ENCODE measurements at places on chromosomes 5 and 9.

DNA sequence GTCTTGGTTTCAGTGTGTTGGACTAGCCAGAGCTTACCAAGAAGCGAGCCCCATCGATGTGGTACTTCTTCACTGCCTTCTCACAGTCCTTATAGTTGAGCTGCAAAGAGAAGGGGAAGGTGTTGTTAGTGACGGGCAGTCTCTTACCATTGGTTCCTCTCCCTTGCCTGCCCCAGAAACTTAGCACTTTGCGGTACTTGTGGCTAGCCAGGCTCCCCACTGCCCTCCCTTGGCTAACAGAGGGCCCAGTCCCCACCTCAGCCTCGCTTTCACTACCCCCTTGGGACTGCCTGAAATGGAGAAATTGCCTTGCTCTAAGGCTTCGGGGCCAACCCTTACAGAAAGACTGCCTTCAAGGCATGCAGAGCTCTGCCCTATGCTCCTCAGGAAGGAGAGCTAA, 4.3 kb downstream of the LCP2 start:
- no peak for DNase-seq

DNA sequence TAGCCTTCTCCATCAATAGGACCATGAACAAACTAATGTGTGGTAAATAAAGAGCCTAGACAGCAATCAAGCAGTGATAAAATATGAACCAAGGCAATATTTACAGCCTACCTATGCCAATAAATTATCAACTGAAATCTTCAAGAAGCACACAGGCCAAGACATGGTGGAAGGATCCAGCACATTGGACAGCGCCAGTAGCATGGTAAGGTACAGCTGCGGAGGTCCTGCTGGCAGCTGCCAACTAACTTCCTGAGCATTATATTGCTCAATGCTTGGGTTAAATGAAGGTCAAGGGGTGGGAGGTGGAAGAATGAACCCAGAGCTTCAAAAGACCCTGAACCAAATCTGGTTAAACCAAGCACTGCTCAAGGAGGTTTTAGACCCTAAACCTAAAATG, 16.5 kb upstream of the SPDL1 start:
- no peak for DNase-seq

GRCh38 chr5:61603211-61603908, 271.3 kb downstream of the ZSWIM6 start:
- peak; percentile 13 for DNase-seq

- DNase-seq: peak; percentile 44
Measured at GRCh38 chr5:56415356-56415765, 182.2 kb upstream of the ANKRD55 start.

GRCh38 chr9:1460143-1460769, 410.1 kb downstream of the DMRT2 start:
- no peak for DNase-seq

DNA sequence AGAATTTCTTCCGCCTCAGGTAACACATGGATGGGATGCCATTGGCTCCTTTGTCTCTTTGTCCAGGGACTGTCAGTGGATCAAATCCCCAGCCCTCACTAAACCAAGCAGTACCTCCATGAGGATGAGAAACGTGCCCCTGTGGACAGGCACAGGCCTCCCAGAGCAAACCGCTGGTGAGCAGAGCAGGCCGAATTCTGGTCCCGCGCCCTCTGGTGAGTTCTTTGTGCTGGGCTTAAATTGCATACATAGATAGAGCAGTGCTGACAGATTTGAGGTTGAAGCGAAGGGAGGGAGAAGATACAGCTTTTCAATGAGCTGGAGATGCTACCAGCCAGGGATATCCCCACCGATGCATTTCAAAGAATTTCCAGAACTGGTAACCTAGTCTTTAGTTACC, 143.8 kb downstream of the HSD17B3 start:
- DNase-seq: no peak

GRCh38 chr5:1224631-1225030, 550 bp upstream of the SLC6A18 start:
- DNase-seq: no peak

GRCh38 chr5:96633820-96634219, 28.4 kb upstream of the CAST start:
- DNase-seq: no peak

DNA sequence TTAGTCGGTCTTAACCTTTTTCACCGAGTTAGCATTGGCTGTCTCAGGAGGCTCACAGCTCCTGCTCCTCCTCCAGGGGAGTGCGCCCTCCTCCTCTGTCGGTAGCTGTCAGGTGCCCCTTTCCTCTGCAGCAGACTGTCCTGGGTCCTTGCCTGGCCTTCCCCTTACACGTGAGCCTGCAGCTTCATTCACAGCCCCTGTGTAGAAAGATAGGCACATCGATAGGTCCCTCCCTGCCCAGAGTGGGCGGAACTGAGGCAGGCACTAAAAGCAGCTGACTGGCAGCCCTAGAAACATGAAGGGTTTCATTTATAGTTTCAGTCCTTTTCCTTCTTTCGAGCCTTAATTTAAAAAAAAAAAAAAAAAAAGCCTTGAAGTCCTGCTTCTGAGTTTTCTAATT, 17.2 kb downstream of the TENT4A start:
- no peak for DNase-seq

DNA sequence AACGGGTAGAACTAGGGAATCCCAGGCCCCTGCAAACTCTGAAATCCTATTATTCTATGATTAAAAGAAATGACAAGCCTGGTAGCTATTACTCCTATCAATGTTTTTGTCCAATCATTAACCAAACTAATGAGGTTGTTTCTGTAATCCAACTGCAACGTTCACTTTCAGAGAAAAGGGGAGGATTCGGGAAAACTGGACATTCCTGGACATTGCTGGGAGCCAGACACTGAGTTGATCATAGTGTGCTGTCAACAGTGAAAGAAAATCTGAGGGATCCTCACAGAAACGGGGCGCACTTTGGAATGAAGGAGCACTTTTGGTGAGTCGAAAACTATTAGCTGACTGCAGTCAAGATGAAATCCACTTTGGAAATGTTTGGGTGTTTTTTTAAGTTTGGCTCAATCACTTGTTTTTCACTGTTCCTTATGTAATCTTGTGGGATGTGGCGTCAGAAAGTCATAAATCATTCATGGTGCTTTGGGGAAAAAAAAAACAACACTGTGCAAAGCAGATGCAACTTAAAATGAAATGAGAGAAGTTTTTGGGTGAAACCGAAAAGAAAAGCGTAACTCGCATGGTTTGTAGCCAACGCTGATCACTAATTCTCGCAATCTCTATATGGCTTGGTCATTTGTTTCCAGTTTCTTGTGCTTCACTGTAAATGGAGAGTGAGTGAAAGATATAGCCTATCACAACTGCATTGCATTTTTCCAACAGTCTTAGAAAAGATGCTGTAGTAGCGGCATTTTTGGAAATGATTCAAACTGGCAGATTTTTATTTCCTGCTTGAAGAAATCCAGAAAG, 51.2 kb upstream of the ADRA1B start:
- peak; percentile 65 for DNase-seq

GRCh38 chr5:103394676-103395075, 136.1 kb downstream of the MACIR start:
- no peak for DNase-seq

GRCh38 chr5:65203746-65204145, 278.0 kb downstream of the ADAMTS6 start:
- DNase-seq: peak; percentile 95

GRCh38 chr9:34664281-34665066, 2.0 kb upstream of the CCL27 start:
- DNase-seq: peak; percentile 29

- peak; percentile 98 for DNase-seq
Measured at GRCh38 chr9:115591584-115591984, 473.6 kb upstream of the TNC start.

GRCh38 chr5:1495525-1495897, 28.2 kb downstream of the LPCAT1 start:
- no peak for DNase-seq

DNA sequence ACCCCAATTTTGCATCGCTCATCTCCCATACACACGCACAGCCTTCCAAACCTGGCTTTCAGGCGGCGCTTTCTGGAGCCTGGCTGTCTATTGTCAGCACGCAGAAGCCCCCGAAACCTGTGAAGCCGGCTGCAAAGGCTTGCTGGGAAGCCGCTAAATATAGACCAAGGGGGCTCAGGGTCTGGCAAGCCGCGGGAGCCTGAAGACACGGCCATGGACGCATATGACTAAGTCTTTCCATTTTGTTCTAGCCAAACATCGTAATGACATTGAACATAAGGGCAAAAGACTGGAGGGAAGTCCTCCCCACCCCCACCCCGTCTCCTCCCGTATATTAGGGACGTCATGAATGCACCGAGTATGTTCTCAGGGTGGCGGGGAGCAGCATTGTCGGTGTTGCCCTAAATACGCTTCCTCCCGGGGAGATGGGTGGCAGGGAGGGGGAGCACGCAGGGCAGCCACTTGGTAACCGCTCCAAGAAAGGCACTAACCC, 1.1 kb downstream of the CTNND2 start:
- no peak for DNase-seq

GRCh38 chr9:94794476-94795167, 68.1 kb downstream of the AOPEP start:
- no peak for DNase-seq

GRCh38 chr9:2317591-2317990, 302.4 kb downstream of the SMARCA2 start:
- DNase-seq: no peak

DNA sequence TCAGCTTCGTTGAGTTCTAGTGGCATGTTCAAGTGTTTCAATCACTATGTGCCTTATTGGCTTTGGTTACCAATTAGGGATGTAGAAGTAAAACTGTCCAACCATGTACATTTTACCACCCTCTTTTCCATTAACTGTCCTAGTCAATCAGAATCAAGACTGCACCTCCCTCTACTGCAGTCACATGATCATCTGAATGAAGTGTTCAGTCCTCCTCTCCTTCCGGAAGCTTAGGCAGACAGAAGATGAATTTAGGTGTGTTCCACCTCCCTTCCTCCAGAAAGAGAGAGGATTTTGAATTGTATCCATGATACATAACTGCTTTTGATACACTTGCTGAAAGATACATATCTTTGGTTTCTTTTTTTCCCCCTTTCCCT, 133.7 kb downstream of the ERCC6L2 start:
- no peak for DNase-seq

GRCh38 chr5:16265141-16265540, 85.5 kb upstream of the MARCHF11 start:
- DNase-seq: no peak

DNA sequence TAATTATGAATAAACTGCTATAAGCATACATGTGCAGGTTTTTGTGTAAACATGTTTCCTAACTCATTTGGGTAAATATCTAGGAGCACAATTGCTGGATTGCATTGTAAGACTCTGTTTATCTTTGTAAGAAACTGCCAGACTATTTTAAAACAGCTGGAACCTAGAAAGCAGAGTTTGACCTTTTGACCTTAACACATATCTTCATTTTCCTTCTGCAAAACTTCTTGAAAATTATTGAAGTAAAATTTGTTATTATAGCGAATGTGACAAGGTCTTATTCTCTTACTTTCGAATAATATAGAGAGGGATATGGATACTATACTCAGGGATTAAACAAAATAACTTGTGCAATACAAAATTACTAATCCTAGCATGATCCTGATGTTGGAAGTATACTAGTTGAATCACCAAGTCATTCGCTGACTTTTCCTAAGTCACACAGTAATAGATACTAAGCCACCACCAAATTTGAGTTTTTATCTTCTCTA, 3.2 kb upstream of the ANXA1 start:
- no peak for DNase-seq

DNA sequence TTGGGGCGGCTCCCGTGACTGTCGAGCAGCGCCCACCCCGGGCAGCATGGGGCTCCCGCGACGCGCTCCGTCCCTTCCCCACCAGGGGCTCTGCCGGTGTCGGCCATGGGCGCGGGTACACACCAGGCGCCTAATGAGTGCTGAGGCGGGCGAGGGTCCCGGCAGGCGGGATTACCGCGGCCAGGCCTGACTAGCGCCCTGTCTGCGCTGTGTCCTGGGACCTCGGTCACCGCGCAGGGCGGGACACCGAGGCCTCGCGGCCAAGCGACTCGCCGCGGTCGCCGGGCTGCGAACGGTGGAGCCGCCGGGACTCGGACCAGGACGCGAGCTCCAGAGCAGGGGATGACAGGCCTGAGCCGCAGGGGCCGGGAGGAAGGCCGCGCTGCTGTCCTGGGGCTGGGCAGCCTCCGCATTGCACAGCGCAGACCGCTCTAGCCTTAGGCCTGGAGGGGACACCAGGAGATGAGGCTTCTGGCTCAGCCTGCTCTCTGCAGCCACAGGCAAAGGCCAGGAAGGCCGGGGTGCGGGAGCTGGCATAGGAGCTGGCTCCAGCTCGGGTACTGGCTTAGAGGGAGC, 14.1 kb downstream of the LCN10 start:
- no peak for DNase-seq

- peak; percentile 67 for DNase-seq
Measured at GRCh38 chr5:54832045-54832444, 153.3 kb downstream of the ESM1 start.

- peak; percentile 70 for DNase-seq
Measured at GRCh38 chr5:57825031-57825686, 342.5 kb upstream of the ACTBL2 start.

DNA sequence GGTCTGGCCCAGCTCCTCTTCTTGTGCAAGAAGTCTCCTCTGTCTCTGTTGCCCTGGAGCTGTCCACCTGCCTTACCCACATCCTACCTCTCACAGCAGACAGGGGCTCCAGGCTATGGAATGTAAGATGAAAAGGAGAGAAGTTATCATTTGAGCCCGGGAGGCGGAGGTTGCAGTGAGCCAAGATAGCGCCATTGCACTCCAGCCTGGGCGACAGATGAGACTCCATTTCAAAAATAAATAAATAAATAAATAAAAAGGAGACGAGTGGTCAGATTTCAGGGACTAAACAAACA, 37.5 kb upstream of the DENND4C start:
- DNase-seq: no peak

GRCh38 chr9:73179589-73179988, 27.9 kb downstream of the ANXA1 start:
- no peak for DNase-seq

- DNase-seq: no peak
Measured at GRCh38 chr9:129981180-129981907, 61.6 kb downstream of the FNBP1 start.

Data from fibroblast of skin of left quadriceps (primary cell).